Stimulated activated CD8-positive, alpha-beta memory T cell treated with anti-CD3 and anti-CD28 coated beads, Interleukin-15, amount 100 ng/mL, for 1 hour (primary cell): ENCODE measurements at places on chromosomes 2 and 18.

GRCh38 chr18:40810372-40810771 is 1144.7 kb upstream of the PIK3C3 start:
- DNase-seq, result no peak

- DNase-seq, result no peak
These were observed 1.0 kb downstream of the PLEK start for GRCh38 chr2:68366083-68366560.

DNA sequence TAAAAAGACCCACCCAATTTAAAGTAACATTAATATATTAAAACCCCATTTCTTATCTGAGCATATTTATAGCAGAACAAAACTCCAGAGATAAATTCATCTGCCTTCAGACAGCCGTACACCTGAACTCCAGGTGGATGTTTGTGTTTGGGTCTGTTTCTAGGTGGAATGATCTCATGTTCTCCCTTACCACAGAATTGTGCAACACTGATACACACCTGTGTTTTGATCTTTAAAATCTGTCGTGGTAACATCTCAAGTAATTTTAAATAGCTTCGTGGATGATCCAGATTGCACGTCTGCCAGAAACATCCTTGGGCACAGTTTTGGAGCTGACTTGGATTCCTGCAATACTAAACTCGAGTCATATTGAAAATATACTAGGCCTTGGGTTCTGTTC is 207.5 kb upstream of the FOSL2 start:
- DNase-seq, result no peak

DNA sequence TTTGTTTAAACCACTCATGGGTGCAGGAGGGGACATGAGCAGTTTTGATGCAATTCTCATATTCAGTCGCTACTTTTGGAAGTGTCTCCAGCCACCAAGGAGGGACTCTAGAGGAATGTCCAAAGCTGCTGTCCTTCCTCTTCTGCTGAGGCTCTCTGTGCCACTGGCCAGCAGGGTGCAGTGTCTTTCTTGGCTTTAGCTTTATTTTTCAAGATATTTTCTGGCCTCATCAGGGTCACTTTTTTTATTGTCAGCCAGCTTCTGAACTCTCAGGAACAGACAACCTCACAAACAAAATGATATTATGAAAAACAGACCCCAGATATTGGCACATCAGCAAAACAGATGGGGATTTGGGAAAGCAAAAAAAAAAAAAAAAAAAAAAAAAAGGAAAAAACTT is 289.3 kb upstream of the ZSWIM2 start:
- DNase-seq, result no peak

DNA sequence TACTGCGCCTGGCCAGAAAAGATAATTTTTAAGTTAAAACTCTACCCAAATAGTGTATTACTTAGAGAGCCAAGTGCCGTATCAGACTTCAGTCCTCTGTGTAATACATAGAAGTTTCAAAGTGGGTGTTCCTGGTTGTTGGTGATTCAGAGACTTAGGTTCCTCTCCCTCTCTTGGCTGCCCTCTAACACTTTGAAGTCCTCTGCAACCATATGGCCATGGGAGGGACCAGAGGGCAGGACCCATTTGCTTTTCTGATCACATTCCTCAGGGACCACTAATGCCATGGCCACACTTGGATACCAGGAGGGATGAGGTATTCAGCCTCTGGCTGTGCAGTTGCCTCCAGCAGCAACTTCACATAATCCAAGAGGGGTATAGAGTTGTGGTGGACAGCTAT is 131.5 kb downstream of the CAPN13 start:
- DNase-seq, result no peak

DNA sequence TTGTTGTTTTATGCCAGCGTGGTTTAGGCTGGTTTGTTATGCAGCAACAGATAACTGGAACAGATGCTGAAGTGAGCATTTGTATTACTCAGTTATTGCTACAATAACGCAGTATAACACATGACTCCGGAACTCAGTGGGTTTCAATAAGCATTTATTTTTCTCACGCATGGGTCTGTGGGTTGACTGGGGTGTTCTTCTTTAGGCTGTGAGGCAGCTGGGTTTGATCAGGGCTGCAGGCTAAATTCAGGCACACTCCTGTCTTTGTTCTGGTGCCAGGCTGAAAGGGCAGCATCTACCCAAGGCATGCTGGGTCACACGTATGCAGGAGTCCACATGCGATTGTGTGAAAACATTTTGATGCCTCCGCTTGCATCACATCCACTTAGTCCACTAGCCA is 3.8 kb upstream of the SLC1A4 start:
- DNase-seq, result no peak

DNA sequence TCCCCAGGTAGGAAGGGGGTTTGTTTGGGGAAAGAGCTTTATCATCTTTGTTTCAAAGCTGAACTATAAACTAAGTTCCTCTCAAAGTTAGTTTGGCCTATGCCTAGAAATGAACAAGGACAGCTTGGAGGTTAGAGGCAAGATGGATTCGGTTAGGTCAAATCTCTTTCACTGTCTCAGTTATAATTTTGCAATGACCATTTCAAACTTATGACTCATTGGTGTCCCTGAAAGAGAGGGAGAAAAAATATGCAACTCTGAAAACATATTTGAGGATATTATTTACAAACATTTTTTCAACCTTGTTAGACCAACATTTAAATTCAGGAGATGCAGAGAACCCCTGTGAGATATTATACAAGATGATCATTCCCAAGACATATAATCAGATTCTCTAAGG is 95.7 kb downstream of the EFEMP1 start:
- DNase-seq, result no peak

- no peak for DNase-seq
These were observed 32.5 kb upstream of the NT5DC4 start for GRCh38 chr2:112688086-112688880.

DNA sequence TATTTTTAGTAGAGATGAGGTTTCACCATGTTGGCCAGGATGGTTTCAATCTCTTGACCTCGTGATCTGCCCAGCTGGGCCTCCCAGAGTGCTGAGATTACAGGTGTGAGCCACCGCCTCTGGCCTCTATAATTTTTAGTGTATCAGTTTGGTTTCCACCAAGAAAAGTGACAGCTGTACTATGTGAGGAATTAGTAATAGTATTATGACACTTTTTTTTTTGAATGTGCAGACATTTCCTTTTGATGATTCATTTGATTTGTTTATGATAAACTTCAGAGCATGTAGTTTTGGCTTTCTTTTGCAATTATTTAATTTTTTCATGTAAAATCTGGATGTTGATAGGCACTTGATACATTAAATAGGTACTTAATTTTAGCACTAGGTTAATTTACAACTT is 61.5 kb downstream of the PTPN4 start:
- DNase-seq, result no peak

- no peak for DNase-seq
These were observed 876.0 kb downstream of the SLC4A3 start for GRCh38 chr2:220503431-220503830.

GRCh38 chr2:170345607-170346006 is 167.7 kb downstream of the MYO3B start:
- no peak for DNase-seq

DNA sequence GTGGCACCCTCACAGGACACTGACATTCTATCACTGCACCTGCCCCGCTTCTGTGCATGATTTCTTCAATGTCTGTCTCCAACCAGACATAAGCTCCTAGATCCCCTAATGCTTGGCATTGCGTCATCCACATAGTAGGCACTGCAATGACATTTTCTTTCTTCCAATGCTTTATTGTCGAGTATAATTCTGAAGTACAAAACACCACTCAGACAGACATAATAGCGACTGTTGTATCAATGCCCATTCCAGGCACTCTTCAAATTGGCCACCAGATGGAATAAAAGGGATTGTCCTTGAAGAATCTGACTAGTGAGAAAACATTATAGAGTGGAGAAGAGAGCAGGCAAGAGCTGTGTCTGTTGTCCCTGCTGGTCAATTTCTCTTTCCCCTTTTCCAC is 89.0 kb downstream of the LPIN1 start:
- no peak for DNase-seq

DNA sequence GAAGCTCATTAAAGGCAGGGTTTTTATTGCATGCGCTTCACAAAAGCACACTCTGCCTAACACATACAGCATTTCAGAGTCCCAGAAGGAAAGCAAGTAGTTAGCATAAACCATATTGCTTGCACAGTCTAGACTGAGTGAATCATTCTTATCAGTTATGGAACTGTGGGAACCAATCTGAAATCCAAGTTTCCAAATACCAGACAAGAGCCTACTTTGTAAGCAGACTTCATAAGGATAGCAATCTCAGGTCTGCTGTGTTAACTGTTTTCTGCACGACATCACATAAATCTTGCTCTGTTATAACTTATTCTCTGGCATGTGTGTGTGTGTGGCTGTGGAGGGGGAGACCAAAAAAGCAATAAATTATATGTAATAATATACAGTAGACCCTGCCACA is 608.1 kb upstream of the REG3G start:
- DNase-seq, result no peak

DNA sequence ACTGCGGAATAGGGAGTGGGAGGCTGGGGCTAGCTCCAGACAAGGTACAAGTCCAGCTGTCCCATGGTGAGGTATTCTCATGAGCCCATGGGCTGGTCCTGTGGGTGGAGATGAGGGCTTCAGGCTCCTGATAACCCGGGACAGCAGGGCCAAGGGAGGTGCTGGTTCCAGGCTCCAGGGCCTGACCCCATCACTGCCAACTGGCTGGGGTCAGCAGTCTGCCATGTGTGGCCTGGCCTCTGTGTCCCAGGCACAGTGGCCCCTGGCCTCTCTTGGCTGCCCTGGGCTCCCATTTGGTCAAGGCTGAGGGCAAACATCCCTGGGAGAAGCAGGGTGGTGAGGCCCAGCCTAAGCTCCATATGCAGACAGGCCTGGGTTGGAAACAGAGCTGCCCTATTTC is 966 bp upstream of the OXER1 start:
- no peak for DNase-seq

DNA sequence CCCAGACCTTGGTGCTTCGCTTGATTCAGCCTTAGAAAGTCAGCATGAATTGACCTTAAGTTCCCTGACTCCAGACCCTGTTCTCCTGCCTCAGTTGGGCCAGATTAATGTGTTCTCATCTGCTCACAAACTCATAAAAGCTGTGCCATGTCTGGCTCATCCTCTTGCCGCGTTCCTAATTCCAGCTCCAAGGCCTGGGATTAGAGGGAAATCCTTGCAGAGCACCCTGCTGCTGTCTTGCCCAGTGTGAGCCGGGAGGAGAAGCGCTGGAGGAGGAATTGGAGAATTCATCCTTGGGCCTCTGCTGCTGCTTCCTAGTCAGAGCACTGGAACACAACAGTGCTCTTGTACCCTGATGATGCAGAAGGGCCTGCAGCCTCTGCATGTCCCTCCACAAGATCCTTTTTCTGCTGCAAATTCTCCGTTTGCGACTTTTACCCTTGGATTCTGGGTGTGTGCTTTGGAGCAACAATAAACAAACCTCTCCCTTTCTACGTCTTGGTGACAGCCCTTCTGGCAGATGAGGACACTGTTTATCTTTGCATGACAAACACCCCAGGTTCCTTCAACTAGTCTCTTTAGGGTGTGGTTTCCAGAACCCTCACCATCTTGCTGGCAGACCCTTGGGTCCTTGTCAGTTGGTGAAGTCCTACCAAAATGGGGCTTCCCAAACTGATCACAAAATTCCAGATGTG is 46.9 kb upstream of the CNGA3 start:
- no peak for DNase-seq
